Stimulated activated CD4-positive, alpha-beta T cell treated with anti-CD3 and anti-CD28 coated beads, Interleukin-1b, Interleukin-23, amount 100 ng/mL, for 48 hours (primary cell): ENCODE measurements at places on chromosomes 5 and 9.

DNA sequence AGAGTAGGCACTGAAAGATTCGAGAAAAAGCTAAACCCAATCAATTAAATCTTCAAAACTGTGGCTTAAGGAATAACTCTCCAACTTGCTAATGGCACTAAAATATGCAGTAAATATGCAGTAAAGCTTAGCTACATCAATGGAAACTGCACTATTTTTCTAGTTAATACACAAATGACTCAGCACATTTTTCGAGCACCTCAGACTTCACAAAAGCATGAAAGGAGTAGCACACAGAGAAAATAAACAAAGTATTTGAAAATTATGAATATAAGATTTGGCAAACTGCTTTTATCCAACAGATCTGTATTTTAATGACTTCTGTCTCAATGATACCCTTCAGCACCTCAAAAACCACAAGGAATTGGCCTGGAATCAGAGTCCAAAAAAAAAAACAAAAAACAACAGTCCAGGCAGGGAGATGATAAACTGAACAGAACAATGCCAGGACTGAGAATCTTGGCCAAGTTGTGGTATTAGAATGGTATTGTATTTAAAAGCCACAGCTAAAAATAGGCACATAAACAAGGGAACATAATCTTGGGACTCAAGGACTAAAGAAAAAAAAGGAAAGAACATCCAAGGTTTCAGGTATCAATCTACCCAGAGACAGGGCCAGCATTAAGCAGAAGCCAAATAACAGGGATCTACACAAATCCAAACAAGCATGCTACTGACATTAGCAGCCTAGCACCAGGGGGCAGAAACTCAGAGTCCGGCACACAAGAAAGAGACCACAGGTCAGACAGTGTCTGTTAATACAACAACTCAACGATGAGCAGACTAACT lies 21.4 kb downstream of the TMEM245 start:
- DNase-seq = no peak

DNA sequence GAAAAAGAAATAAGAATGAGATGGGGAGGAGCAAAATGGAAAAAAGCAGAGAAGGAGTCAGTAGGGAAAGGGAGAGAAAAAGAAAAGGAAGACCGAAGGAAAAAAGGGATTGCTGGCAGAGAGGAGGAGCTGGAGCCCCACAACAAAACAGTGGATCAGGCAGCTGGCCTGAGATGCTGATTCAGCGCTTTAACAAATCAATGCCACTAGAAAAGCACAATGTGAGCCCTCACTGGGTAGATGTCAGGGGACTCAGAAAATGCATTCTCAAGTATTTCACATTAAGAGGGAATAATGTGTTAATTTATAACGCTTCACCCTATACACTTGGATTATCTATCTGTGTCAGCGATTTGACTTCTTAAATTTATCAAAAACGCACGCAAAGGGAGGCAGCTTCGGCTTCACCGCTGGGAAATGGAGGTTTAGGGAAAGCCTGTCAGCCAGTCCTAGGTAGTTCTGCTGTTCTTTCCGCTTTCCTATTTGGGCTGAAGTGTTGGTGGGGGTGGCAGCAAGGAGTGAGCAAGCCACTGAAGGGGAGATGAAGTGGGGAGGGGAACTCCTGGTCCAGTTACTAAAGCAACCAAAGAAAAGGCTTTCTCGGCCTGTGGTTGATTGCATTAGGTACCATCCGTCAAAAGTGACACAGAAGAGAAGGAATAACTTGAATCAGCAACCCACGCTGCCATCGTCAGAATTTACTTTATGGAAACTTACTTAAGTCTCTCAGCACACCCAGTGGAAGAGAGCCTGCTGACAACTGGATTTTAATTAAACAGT lies 161.6 kb downstream of the BNC2 start:
- DNase-seq = no peak

- no peak for DNase-seq
These were observed 237.0 kb downstream of the PRELID2 start for GRCh38 chr5:145598184-145598583.

- DNase-seq = no peak
These were observed 123.1 kb downstream of the DMRT2 start for GRCh38 chr9:1173211-1173610.
